ENCODE measurements at places on chromosomes 5 and 9.

DNA sequence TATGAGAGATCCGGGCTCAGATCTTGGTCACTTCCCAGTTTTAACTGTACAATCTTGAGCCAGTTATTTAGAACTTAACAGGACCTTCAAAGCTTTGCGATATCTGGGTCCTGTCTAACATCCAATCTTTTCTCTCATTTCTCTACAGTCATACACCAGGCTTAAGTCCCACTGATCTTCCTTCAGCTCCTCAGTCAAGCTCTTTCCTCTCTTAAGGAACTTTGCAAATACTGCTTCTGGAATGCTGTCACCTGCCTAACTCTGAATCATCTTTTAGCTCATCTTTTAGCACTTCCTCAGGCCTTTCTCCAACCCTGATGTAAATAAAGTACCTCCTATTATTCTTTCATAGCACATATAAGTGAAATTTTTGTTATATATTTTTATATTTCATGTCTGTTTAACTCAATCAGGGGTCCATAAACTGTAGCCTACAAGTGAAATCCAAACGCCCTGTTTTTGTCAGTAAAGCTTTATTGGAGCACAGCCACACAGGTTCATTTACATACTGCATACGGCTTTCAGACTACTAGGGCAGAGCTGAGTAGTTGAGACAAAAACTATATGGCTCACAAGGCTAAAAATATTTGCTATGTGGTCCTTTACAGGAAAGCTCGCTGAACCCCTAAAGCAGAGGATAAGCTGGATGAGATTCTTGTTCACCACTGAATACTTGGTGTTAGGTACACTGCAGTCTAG is 63.5 kb downstream of the MEF2C start:
- DNase-seq, result no peak
- H3K4me3 ChIP-seq, result no peak overlapping the region
- no peaks in the 10 kb centered on the region for H3K36me3 ChIP-seq

GRCh38 chr5:76594107-76594506 is 29.1 kb downstream of the F2RL2 start:
- no peaks in the 10 kb centered on the region for H3K27me3 ChIP-seq
- no peak overlapping the region for H3K4me3 ChIP-seq
- no peak overlapping the region for H3K27ac ChIP-seq
- H3K4me1 ChIP-seq, result no peaks in the 10 kb centered on the region
- DNase-seq, result no peak

GRCh38 chr5:111472579-111472978 is 39.8 kb downstream of the STARD4 start:
- H3K4me1 ChIP-seq, result no peaks in the 10 kb centered on the region
- H3K27me3 ChIP-seq, result no peaks in the 10 kb centered on the region
- H3K36me3 ChIP-seq, result no peaks in the 10 kb centered on the region
- no peak overlapping the region for H3K27ac ChIP-seq
- DNase-seq, result no peak
- no peak overlapping the region for H3K4me3 ChIP-seq

GRCh38 chr5:57468481-57469163 is 14.0 kb downstream of the ACTBL2 start:
- no peak for DNase-seq
- no peaks in the 10 kb centered on the region for H3K36me3 ChIP-seq
- H3K4me1 ChIP-seq, result no peaks in the 10 kb centered on the region

- no peaks in the 10 kb centered on the region for H3K4me1 ChIP-seq
- H3K27me3 ChIP-seq, result no peaks in the 10 kb centered on the region
- H3K4me3 ChIP-seq, result no peak overlapping the region
- DNase-seq, result no peak
- no peaks in the 10 kb centered on the region for H3K36me3 ChIP-seq
These were observed 73.6 kb downstream of the ADRB2 start for GRCh38 chr5:148899993-148900392.

DNA sequence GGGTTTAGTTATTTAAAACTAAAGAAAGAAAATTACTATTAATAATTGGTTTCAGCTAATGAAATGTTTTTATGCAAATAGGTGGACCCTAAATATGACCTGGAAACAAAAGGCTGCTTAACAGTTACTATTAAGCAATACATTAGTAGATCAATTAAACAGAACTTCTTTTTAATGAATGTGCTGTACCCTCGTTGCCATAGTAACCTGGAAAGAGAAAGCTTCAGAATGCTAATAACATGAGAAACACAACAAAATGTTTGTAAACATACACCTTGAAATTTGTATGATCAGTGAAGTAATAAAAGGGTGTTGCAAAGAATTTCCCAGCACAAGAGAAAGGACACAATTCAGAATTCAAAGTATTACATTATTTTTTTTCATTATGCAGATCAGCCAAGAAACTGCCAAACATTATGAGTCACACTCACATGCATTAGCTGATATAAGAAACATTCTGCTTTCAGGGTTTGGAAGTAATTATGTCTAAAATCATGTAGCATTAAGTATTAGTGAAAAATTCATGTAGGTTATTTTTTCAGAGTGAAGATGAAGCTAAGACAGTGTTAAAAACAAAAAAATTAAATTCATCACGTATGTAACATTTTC is 348.3 kb downstream of the ISL1 start:
- no peak overlapping the region for H3K27ac ChIP-seq
- no peaks in the 10 kb centered on the region for H3K27me3 ChIP-seq
- H3K4me3 ChIP-seq, result no peak overlapping the region
- no peaks in the 10 kb centered on the region for H3K36me3 ChIP-seq
- H3K4me1 ChIP-seq, result no peaks in the 10 kb centered on the region
- DNase-seq, result no peak

- peaks cover 42% of the 10 kb centered on the region for H3K4me1 ChIP-seq
- DNase-seq, result no peak
- H3K27ac ChIP-seq, result peak overlapping the region; percentile 96
- H3K27me3 ChIP-seq, result no peaks in the 10 kb centered on the region
- H3K36me3 ChIP-seq, result no peaks in the 10 kb centered on the region
- peak overlapping the region; percentile 98 for H3K4me3 ChIP-seq
These were observed 1.7 kb upstream of the ZSWIM6 start for GRCh38 chr5:61330341-61330844.

DNA sequence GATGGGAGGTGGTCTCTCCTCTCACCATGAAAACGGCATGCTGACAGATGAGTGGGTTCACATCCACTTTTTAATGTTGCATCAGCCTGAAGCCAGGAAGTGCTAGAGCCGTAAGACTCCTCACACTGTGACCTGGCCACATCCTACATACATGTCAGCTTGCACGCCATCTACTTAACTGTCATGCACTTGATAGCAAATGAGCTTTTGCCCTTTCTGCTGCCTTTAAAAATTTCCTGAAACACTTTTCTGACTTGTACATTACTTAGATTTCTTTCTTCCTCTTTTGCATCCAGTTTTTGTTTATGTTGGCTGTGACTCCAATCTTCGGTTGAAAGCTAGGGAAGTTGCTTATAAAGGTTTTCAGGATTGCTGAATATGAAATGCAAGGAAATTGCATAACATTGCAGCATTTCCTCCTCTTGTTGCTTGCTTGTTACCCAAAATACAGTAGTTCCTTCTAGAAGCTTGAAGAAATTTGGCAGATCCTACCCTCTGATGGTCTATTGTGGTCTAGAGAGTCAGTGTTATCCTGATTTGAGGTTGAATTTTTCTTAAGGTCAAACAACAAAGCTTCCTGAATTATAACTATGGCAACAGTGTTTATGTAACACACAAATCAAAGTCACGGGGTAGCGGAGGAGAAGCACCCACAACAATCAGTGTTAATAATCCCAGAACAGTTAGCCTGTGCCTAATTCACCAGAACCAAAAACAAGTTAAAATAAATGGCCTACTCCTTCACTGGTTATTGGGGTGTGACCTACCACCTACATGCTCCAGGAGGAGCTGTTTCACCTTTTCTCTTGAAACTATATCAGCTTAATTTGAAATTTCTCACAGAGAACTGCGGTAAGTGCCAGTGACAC is 232.5 kb downstream of the ARHGAP26 start:
- H3K36me3 ChIP-seq, result no peaks in the 10 kb centered on the region
- peak; percentile 19 for DNase-seq
- peaks cover 41% of the 10 kb centered on the region for H3K4me1 ChIP-seq
- no peaks in the 10 kb centered on the region for H3K27me3 ChIP-seq
- no peak overlapping the region for H3K4me3 ChIP-seq

- H3K27me3 ChIP-seq, result no peaks in the 10 kb centered on the region
- H3K4me3 ChIP-seq, result no peak overlapping the region
- peaks cover 52% of the 10 kb centered on the region for H3K36me3 ChIP-seq
- peaks cover 48% of the 10 kb centered on the region for H3K4me1 ChIP-seq
- DNase-seq, result no peak
These were observed 28.4 kb upstream of the LTC4S start for GRCh38 chr5:179765400-179765799.

DNA sequence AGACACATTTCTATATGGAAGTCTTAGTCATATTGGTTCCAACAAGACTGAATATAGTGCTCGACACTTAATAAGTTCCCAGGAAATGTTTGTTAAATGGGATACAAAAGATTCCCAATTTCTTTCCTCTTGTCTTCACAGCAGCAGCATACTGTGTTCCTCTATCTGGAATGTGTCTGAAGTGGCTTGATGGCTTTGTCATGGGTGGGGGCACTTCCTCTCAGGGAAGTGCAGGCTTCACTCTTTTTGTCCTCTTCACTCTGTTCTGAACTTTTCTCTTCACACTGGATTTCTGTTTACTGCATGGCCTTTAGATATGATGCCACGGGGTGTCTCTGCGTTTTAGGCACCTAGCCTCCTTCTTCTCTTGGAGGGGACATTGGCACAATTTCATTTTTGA is 127.7 kb upstream of the C9orf72 start:
- no peaks in the 10 kb centered on the region for H3K27me3 ChIP-seq
- no peak overlapping the region for H3K4me3 ChIP-seq
- no peaks in the 10 kb centered on the region for H3K36me3 ChIP-seq
- H3K4me1 ChIP-seq, result no peaks in the 10 kb centered on the region

DNA sequence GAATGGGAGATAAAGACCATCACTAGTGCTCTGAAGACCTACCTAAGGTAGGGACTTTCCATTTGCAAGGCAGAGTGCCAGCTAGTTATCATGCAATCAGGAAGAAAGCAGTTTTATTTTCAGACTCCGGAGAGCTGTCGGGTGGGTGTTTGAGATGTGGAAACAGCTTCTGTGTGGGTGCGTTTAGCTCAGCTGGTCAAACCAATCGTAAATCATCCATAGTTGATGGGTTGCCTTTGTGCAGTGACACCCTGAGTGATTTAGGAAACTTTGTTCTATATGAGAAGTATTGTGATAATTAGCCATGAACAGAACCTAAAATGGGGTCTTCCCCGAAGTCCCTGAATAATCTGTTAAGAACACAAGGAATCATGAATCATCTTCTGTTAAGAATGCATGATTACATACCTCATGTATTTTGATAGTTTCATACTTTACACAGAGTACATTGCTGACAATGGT is 284.3 kb downstream of the ARHGAP26 start:
- no peak overlapping the region for H3K4me3 ChIP-seq
- H3K36me3 ChIP-seq, result no peaks in the 10 kb centered on the region
- peaks cover 30% of the 10 kb centered on the region for H3K4me1 ChIP-seq
- H3K27ac ChIP-seq, result no peak overlapping the region
- H3K27me3 ChIP-seq, result no peaks in the 10 kb centered on the region

DNA sequence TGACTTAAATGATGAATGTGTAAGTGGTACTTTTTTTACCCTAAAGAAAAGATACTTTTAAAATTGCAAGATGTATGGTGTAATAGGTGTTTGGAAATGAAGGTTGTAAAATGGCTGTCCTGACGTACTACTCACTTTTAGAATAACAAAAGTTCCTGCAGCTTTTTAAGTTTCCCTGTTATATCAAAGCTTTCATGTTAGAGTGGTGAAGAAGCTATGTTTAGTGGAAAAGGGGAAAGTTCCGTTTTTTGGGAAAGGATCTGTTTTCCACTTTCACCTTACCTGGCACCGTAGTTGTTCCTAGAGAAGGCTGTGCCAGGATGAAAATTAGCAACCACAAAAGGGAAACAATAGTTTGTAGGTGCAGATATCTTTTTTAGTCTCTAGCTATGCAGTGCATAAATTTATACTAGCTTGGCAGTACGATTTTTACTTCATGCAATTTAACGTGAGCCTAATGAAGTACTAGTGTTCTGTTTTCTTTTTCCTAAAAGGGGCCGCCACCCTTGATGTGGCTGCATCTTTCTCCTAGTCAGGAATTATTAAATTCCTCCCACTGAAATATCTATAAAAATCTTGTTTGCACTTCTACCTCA is 1.3 kb downstream of the TNPO1 start:
- H3K36me3 ChIP-seq, result no peaks in the 10 kb centered on the region
- H3K4me1 ChIP-seq, result peaks cover 16% of the 10 kb centered on the region
- H3K27ac ChIP-seq, result peak overlapping the region; percentile 97
- DNase-seq, result no peak
- H3K27me3 ChIP-seq, result no peaks in the 10 kb centered on the region

GRCh38 chr9:32426278-32426939 is 42.0 kb downstream of the ACO1 start:
- H3K27me3 ChIP-seq, result no peaks in the 10 kb centered on the region
- H3K4me1 ChIP-seq, result no peaks in the 10 kb centered on the region
